Colonic mucosa (tissue), 4 donors: ENCODE measurements at places on chromosomes 2 and 18. TPM values are rescaled to one million over a fixed set of nuclear protein-coding genes. Genes with fewer than 3 reads are reported as not detected.

DNA sequence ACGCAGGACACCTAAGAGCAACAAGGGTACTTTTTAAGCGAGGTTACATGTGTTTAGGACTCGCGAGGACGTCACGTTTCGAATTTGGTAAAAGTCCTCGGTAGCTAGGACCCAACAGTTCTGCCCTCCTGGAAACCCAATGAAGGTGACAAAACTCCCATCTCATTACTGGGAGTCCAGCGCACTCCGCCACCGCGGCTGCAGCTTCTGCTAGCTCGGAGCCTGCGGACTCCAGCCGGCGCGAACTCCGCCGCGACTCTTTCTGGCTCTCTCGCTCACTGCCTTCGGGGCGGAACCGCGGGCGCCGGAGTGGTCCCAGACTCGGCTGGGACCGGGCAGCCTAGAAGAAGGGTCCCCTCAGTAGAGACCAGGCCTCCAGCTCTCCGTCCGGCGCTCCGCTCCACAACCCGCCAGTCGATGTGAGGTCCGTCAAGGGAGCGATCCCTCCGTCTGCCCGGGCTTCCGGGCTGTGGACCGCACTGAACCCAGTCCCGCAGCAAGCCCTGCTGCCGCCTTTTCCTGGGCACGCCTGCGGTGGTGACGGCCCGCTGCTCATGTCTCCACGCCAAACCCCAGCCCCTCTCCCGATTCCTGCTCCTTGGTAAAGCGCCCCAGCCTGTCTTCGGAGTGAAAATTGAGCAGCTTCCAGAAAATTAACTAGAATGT lies 3.0 kb upstream of the OSR1 start:
- DNase-seq = no peak
- H3K27me3 ChIP-seq = peaks cover 31% of the 10 kb centered on the region
- H3K36me3 ChIP-seq = no peaks in the 10 kb centered on the region
- no peaks in the 10 kb centered on the region for H3K4me1 ChIP-seq
- H3K4me3 ChIP-seq = peak overlapping the region; percentile 37

Gene STK36
- 36.7 TPM for total RNA-seq

Gene ALPI
- 9.4 TPM for total RNA-seq

- H3K27ac ChIP-seq = no peak overlapping the region
- H3K27me3 ChIP-seq = no peaks in the 10 kb centered on the region
- no peaks in the 10 kb centered on the region for H3K4me1 ChIP-seq
- no peak for DNase-seq
- H3K4me3 ChIP-seq = no peak overlapping the region
- no peaks in the 10 kb centered on the region for H3K36me3 ChIP-seq
Observed at GRCh38 chr2:60602388-60602787, 48.9 kb upstream of the BCL11A start.

GRCh38 chr18:50729376-50729775 lies 90.4 kb downstream of the MRO start:
- H3K27ac ChIP-seq = no peak overlapping the region
- no peaks in the 10 kb centered on the region for H3K27me3 ChIP-seq
- H3K4me1 ChIP-seq = no peaks in the 10 kb centered on the region

DNA sequence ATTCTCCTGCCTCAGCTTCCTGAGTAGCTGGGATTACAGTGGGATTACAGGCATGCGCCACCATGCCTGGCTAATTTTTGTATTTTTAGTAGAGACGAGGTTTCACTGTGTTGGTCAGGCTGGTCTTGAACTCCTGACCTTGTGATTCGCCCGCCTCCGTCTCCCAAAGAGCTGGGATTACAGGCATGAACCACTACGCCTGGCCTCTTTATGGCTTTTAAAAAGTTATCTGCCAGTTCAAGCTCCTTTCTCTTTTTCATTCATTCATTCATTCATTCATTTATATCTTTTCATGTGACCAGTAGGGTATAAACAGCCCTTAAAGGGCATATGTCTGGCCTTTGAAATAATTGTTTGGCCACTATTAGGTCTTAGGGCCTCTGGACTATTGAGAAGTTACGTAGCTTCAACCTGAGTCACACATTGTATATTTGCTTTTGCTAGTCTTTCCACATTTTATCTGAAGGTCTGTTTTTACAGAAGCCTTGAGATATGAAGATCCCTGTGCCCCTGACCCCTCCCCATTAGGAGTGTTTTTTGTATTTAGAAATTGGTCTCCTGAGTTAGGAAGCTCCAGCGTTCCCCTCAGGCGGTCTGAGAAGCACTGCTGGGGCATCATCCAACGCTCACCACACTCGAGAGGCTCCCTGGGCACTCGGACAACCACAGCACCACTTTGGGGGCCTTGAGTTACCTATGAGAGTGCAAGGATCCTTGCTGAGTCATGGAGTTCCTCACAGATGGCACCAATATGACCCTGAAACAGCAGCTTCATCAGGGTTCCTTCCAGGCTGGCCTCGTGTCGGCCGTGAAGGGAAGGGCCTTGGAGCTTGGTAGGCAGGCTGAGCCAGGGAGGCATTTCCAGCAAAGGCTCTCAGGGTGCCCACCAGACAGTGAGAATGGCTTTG lies 21.8 kb downstream of the FZD5 start:
- no peaks in the 10 kb centered on the region for H3K36me3 ChIP-seq
- H3K27ac ChIP-seq = no peak overlapping the region

DNA sequence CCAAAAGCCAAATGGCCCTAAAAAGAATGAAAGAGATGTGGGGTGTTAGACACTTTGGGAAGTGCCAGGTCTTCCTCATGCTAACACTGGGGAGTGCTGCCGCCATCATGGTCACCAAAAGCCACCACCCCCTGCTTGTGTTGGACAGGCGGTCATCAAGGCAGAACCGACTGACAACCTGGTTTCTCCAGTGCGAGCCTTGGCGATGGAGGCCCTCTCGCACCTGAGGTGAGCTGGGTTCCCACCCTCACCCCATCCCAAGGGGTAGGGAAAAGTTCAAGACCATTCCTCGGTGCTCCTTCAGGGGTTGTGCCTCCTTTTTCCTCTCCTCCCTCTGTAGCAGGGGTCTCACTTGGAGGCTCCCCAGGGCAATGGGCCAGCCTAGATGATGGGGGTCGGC lies 33.6 kb downstream of the MROH2A start:
- H3K4me3 ChIP-seq = no peak overlapping the region
- H3K27ac ChIP-seq = no peak overlapping the region
- H3K4me1 ChIP-seq = no peaks in the 10 kb centered on the region
- H3K36me3 ChIP-seq = no peaks in the 10 kb centered on the region
- DNase-seq = no peak

GRCh38 chr2:30511122-30512083 lies 64.4 kb downstream of the LCLAT1 start:
- peak; percentile 46 for DNase-seq
- H3K4me3 ChIP-seq = no peak overlapping the region
- H3K36me3 ChIP-seq = no peaks in the 10 kb centered on the region
- H3K4me1 ChIP-seq = no peaks in the 10 kb centered on the region
- no peaks in the 10 kb centered on the region for H3K27me3 ChIP-seq

Gene FAM228A
- not detected for total RNA-seq

DNA sequence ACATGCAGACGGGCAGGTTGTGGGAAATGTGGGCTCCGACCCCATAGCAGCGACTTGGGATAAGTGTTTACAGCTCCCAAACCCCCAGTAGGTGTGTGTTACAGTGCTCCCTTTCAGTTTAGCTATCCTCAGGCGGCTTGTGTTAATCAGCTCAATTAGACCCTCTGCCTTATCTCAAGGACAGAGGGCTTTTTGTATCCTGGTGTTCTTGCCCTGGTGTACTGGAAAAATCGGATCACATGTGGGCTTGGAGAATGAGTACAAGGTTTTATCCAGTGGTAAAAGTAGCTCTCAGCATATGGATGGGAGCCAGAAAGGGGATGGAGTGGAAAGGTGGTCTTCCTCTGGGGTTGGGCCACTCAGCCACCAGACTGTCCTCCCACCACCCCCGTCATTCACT lies 264.7 kb upstream of the SYT4 start:
- no peaks in the 10 kb centered on the region for H3K36me3 ChIP-seq
- no peaks in the 10 kb centered on the region for H3K27me3 ChIP-seq
- no peak overlapping the region for H3K27ac ChIP-seq
- H3K4me3 ChIP-seq = no peak overlapping the region

DNA sequence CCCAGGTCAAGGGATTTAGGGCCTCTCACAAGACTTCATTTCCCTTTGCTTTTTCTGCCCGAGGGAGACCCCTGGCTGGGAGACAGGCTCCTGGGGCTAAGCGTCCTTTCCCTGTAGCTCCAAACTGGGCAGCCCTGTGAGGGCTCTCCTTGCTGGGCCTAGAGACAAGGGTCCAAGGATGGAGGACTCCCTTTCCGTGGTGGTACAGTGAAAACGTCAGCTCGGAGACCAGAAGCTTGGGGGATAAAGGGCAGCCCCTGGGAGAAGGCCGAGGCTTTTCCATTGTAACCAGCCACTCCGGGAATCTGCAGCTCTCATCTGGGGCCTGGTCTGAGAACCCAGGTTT lies 2.3 kb downstream of the SIX2 start:
- no peaks in the 10 kb centered on the region for H3K36me3 ChIP-seq
- no peak overlapping the region for H3K4me3 ChIP-seq
- peaks cover 5% of the 10 kb centered on the region for H3K4me1 ChIP-seq
- no peak overlapping the region for H3K27ac ChIP-seq
- DNase-seq = no peak
- H3K27me3 ChIP-seq = peaks cover 99% of the 10 kb centered on the region

Gene SCN1A
- not detected for total RNA-seq

Gene FAM237A
- total RNA-seq = not detected

Gene TSPYL6
- not detected for total RNA-seq

- no peak for DNase-seq
- H3K4me1 ChIP-seq = no peaks in the 10 kb centered on the region
- H3K27ac ChIP-seq = no peak overlapping the region
- no peak overlapping the region for H3K4me3 ChIP-seq
- H3K27me3 ChIP-seq = no peaks in the 10 kb centered on the region
- no peaks in the 10 kb centered on the region for H3K36me3 ChIP-seq
Observed at GRCh38 chr18:24985586-24985985, 366.4 kb downstream of the ZNF521 start.

DNA sequence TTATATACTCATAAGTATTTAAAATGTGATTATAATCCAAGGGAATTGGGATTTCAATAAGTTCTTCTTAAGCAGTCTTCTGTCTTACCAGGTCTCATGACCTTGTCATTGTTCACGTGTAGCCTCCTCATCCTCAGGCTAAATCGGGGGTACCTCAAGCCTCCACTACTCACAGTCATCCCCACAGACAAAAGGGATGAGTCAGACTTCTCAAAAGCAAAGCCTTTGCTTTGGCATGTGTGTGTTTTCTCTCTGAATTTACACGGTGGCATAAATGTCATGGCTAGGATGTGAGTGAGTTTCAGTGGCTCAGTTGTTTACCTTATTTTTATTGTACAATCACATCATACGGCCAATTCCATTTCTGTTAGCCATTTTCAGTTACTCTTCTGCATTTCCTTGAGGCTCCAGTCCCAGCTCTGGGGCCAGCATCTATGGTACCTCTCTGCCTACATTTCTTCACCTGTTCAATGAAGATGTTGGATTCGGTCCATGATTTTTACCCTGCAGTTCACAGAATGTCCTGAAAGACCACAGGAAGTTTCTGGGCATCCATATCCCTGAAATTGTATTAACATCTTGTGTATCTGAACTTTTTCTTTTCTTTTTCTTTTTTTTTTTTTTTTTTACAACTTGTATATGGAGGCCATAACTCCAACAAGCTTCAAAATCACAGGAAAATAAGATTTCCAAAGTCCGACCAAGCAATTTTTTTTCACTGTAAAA lies 195.3 kb downstream of the FHOD3 start:
- no peaks in the 10 kb centered on the region for H3K4me1 ChIP-seq
- H3K4me3 ChIP-seq = no peak overlapping the region
- H3K36me3 ChIP-seq = no peaks in the 10 kb centered on the region
- no peaks in the 10 kb centered on the region for H3K27me3 ChIP-seq

DNA sequence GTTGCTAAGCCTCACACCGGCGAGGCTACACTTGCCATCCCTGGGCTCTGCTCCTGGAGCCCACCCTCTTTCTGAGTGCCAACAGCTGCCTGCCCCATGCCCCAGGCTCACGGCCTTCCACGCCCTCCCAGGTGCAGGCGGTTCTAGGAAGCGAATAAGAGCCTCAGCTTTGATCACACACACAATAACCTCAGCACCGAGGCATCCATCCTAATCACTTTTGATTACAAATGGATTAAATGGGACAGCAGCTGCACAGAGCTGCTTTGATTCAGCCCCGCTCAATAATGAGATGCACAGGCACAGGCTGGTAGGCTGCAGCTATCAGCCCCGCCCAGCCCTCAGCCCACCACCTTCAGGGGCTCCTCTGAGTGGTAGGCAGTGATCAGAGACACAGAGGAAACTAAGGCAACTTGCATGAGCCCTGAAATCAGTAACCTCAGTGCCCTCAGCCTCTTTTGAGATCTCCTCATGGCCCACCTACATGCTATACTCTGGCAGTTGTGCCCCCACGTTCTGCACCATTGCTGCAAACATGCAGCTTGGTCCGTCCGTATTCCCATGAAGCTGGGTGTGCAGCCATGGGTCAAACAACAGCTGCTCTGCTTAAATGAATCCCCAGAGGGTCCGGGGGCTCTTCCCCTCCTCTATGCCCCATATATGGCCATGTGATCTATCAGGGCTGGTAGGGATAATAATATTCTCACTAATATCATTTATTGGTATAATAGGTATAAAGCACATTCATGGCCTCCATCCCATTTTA lies 171.4 kb downstream of the SETBP1 start:
- H3K36me3 ChIP-seq = no peaks in the 10 kb centered on the region
- no peak for DNase-seq
- H3K27ac ChIP-seq = no peak overlapping the region
- H3K4me3 ChIP-seq = no peak overlapping the region

GRCh38 chr2:196959734-196960338 lies 33.3 kb upstream of the PGAP1 start:
- no peak overlapping the region for H3K27ac ChIP-seq
- no peak overlapping the region for H3K4me3 ChIP-seq
- H3K4me1 ChIP-seq = no peaks in the 10 kb centered on the region
- no peaks in the 10 kb centered on the region for H3K36me3 ChIP-seq
- H3K27me3 ChIP-seq = no peaks in the 10 kb centered on the region
- no peak for DNase-seq

- no peaks in the 10 kb centered on the region for H3K4me1 ChIP-seq
- no peaks in the 10 kb centered on the region for H3K36me3 ChIP-seq
- no peak overlapping the region for H3K27ac ChIP-seq
- no peaks in the 10 kb centered on the region for H3K27me3 ChIP-seq
- H3K4me3 ChIP-seq = no peak overlapping the region
- no peak for DNase-seq
Observed at GRCh38 chr2:225017713-225018112, 24.6 kb downstream of the DOCK10 start.

DNA sequence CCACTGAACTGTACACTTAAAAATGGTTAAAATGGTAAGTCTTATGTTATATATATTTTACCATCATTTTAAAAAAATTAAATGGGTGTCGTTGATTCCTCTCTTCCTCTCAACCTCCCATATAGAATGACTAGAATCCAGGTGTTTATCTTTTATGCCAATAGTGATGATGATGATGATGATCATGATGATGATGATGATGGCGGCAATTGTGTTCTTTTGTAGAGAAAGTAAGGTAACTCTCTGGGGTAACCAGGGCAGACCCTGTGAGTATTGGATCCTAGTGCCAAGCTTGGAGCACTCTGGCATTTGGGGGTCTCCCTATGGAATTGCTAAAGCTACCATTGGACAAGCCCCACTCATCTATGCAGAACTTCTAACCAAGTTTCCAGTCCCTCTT lies 113.6 kb downstream of the GLI2 start:
- no peaks in the 10 kb centered on the region for H3K36me3 ChIP-seq
- H3K27ac ChIP-seq = no peak overlapping the region
- H3K4me3 ChIP-seq = no peak overlapping the region
